ENCODE measurements at places on chromosomes 5 and 9.

DNA sequence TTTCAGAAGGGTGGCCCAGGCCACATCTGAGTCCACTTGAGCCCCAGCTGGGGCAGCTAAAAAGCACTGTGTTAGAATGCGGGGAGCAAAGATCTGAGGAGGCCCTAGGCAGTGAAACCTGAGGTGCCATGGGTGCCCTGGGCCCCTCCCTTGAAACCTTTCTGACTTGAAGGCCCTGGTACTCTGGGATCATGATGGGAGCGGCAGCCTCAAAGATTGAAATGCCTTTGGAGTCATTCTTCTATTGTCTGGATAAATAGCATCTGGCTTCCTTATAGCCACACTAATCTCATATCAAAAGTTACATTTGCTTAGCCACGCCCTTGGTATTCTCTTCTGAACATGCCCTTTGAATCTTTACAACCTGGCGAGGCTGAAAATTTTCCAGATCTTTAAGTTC, 7.7 kb upstream of the SEMA5A start:
- no peak for DNase-seq

DNA sequence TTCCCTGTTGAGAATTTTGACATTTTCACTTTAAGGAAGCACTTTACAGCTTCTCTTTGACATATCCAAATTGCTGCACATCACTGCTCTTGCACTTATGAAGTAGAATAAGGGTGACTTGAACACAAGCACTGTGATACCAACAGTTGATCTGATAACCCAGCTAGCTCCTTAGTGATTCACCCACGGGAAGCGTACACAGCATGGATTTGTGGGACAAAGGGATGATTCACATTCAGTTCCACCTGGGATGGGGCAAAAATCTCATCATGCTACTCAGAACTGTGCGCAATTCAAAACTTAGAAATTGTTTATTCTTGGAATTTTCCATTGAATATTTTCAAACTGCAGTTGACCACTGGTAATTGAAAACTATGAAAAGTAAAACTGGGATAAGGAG, 1565.5 kb upstream of the CDH9 start:
- no peak for DNase-seq

DNA sequence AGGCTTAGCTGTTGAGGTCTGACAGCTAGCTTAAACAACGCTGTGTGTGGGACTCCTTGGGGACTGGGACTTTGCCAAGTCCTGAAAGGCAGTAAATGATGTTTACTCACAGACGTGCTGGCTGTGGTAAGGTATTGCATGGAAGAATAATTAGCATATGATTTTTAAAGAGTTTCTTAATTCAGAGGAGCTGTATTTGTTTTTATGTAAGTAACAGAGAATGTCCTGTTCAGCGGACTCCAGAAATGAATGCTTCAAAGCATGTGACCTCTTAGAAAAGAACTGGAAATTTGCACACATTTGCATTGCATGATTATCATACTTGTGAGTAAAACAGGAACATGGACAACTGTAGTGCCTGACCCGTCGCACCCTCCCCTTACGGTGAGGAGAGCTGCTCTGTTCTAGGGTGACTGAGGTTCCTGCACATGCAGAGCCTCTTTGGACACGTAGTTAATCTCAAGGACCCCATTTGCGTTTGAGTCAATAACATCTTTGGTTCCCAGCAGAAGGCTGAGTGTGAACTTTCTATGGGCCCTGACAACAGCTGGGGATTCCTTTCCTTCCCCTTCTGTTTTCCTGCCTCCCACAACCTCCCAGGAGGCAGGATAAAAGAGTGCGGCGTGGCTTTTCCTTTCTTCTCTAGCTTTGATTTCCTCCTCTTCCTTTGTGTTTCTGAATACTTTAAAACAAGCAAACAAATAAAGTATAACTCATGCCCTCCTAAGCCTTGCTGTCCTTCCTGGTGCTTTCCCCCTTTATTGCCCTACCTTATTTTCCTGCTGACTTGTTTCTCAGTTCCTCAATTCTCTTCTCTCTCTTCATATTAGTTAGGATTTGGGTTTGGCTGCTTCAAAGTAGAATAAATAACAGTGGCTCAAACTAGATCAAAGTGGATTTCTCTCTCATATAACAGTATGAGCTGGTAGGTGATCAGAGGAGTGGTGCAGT, 157.2 kb upstream of the CD180 start:
- DNase-seq: no peak

GRCh38 chr5:56358703-56359681, 125.9 kb upstream of the ANKRD55 start:
- DNase-seq: no peak

- no peak for DNase-seq
Observed at GRCh38 chr5:41927604-41928003, 2.5 kb downstream of the FBXO4 start.

All from CD8-positive, alpha-beta T cell (primary cell).